K562 (cell line): ENCODE measurements at places on chromosomes 11 and 22. TPM values are rescaled to one million over a fixed set of nuclear protein-coding genes. Genes with fewer than 3 reads are reported as not detected.
A peak's percentile ranks its signal among the peaks of the same experiment; 100 is the strongest.

The MMP1 gene
- total RNA-seq: 0.18 TPM in 1 of 2 replicates, not detected in the other

The AHNAK gene
- 89.2 and 89.7 TPM in 2 replicates for total RNA-seq

The OR52H1 gene
- not detected in 2 replicates for total RNA-seq

The SLC7A4 gene
- total RNA-seq: not detected in 2 replicates

The GNG3 gene
- not detected in 2 replicates for total RNA-seq

The MTMR2 gene
- 35.8 and 38.2 TPM in 2 replicates for total RNA-seq

GRCh38 chr11:132088551-132088950 is 718.1 kb downstream of the NTM start:
- H3K36me3 ChIP-seq: no peaks in the 10 kb centered on the region
- no peak overlapping the region for H3K27ac ChIP-seq
- H3K4me3 ChIP-seq: no peak overlapping the region
- no peaks in the 10 kb centered on the region for H3K4me1 ChIP-seq
- H3K27me3 ChIP-seq: no peaks in the 10 kb centered on the region

GRCh38 chr22:22848364-22848866 is 39.2 kb upstream of the IGLL5 start:
- no peaks in the 10 kb centered on the region for H3K27me3 ChIP-seq
- no peak overlapping the region for H3K27ac ChIP-seq
- peak; percentile 98 for DNase-seq
- H3K4me1 ChIP-seq: no peaks in the 10 kb centered on the region
- H3K36me3 ChIP-seq: no peaks in the 10 kb centered on the region

DNA sequence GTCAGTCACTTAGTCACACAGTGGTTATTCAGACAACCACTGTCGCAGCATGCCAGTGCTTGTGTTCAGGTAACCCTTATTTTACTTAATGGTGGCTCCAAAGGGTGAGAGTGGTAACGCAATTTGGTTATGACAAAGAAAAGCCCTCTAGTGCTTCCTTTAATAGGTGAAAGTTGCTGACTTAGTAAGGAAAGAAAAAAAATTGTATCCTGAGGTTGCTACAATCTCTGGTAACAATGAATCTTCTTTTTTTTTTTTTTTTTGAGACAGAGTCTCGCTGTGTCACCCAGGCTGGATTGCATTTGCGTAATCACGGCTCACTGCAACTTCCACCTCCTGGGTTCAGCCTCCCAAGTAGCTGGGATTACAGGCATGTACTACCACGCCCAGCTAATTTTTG is 64.5 kb downstream of the C11orf91 start:
- H3K27me3 ChIP-seq: peaks cover 9% of the 10 kb centered on the region
- H3K4me3 ChIP-seq: no peak overlapping the region
- no peak overlapping the region for H3K27ac ChIP-seq
- DNase-seq: no peak
- H3K36me3 ChIP-seq: no peaks in the 10 kb centered on the region

- no peak overlapping the region for H3K4me3 ChIP-seq
- H3K27ac ChIP-seq: no peak overlapping the region
- peaks cover 8% of the 10 kb centered on the region; the same call in 2 of the 3 replicates for H3K4me1 ChIP-seq
- DNase-seq: no peak
Measured at GRCh38 chr11:60080535-60080934, 7.9 kb upstream of the MS4A2 start.
